ENCODE measurements at places on chromosomes 1 and 21. TPM values are rescaled to one million over a fixed set of nuclear protein-coding genes. Genes with fewer than 3 reads are reported as not detected.

LCE1C gene
- total RNA-seq = not detected

LAX1 gene
- total RNA-seq = not detected

MCOLN3 gene
- 1.0 TPM for total RNA-seq

HCRTR1 gene
- not detected for total RNA-seq

LRRC47 gene
- 29.9 TPM for total RNA-seq

NECAP2 gene
- 100 TPM for total RNA-seq

ADAMTS1 gene
- 28.4 TPM for total RNA-seq

MFSD2A gene
- 9.0 TPM for total RNA-seq

VANGL1 gene
- 29.0 TPM for total RNA-seq

GSTM5 gene
- not detected for total RNA-seq

AQP10 gene
- total RNA-seq = not detected

MSH4 gene
- not detected for total RNA-seq

S100A7 gene
- total RNA-seq = not detected

TNFRSF25 gene
- total RNA-seq = 8.0 TPM

OXCT2 gene
- total RNA-seq = 1.9 TPM

SLC37A1 gene
- total RNA-seq = 13.6 TPM

HTR6 gene
- not detected for total RNA-seq

CSF3R gene
- total RNA-seq = not detected

ZNF672 gene
- 20.0 TPM for total RNA-seq

C1orf185 gene
- total RNA-seq = not detected

NTNG1 gene
- 7.9 TPM for total RNA-seq

RAB3B gene
- 64.4 TPM for total RNA-seq

TMPRSS3 gene
- total RNA-seq = not detected

C1orf141 gene
- not detected for total RNA-seq

NID1 gene
- total RNA-seq = 59.7 TPM

NLRP3 gene
- total RNA-seq = 0.81 TPM

LRRC71 gene
- not detected for total RNA-seq

CEP85 gene
- 17.8 TPM for total RNA-seq

BROX gene
- total RNA-seq = 27.5 TPM
